Activated effector memory CD4-positive, alpha-beta T cell treated with Interleukin-2 at 50 U/mL for 16 hours (primary cell): ENCODE measurements at places on chromosomes 2 and 18.

GRCh38 chr2:69734854-69735544 is 6.9 kb upstream of the ANXA4 start:
- no peak for DNase-seq

DNA sequence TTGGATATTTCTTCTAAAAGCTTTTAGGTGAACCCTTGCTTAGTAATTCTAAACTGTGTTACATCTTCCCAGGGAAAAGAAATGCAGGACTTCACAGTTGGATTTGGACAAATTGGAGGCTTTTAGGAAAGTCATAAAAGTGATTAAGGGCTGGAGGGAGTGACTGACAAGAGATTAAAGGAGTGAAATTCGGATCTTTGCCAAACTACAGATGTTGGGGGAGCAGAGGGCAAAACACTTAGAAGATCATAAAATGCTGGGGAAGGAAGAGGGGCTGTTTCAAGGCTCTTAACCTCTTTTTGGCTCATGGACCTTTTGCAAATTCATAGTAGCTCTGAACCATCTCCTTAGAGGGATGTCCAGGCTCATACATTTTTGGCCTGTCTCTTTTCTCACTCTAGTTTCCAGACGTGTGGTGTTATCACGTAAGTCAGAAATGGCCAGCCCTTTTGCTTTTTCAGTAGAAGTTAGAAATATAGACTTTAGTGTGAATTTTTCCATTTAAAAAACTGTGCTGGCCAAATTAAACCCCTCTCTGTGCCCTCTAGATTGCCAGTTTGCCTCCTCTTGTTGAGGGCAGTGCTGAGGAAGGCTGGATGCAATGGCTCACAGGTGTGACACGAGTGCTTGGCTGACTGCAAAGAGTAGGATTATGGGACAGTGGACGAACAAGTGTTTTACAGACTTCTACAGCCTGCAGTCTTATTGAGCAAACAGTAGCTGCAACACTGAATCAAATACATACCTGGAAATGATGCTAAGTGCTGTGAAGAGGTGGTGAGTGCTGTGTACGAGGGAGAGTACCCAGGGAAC is 109.9 kb downstream of the LYPD6B start:
- no peak for DNase-seq

- no peak for DNase-seq
Observed at GRCh38 chr2:233208382-233209116, 42.9 kb upstream of the ATG16L1 start.

DNA sequence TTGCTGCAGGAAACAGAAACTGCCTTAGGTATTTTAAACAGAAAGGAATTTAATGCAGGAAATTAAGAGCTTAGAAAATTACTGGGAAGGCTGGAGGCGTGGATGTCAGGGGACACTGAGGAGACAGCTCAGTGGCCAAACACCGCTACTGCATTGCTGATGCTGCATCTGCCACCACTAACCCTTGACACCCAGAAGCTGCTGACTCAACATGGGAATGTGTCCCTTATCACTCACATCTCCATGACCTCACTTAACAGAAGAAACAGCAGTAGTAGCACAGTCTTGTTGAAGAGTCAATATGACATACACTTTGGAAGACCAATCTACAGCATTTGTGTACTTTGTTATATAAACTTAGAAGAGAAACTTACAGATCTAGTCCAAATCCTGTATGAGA is 906.1 kb downstream of the SLC4A3 start:
- no peak for DNase-seq

DNA sequence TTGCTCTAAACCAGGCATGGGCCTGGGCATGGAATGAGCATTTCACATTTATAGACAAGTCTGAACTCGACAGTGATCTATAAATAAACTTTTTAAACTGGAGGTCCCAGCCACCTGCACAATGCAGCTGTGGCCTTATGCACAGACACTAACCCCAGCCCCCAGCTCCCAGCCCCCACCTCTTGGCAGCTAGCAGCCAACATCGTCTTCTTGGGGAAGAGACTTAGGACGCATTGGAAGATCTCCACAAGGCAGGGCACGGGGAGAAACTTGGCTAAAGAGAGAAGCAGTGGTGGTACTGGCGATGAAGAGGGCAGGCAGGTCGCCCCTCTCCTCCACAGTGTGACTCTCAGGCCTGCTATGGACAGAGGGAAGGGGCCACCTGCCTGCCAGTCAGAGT is 213.2 kb downstream of the ANAPC1 start:
- no peak for DNase-seq

GRCh38 chr18:35455926-35456763 is 41.6 kb downstream of the INO80C start:
- no peak for DNase-seq

DNA sequence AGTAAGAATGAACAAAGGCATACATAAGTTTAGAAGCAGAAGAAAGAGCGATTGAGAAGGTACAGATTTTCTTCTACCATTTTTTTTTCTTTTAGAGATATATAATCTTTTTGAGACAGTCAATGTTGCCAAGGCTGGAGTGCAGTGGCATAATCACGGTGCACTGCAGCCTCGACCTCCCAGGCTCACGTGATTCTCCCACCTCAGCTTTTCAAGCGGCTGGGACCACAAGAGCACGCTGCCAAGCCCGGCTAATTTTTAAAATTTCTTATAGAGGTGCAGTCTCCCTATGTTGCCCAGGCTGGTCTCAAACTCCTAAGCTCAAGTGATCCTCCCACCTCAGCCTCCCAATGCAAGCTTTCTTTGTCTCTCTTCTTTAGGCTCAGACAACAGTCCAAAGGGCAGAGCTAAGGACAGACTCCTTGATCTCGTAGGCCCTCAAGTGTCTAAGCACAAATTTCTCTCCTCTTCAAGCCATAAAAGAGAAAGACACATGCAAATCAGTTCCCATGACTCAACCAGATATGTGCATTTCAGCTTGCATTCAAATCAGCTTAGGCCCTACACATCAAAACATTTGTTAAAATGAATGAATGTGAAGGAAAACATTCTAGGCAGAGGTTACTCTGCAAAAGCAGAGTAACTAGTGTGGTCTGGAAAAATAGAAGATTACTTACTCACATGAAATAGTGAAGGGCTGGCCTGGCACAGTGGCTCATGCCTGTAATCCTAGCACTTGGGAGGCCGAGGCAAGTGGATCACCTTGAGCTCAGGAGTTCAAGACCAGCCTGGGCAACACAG is 18.0 kb downstream of the ITSN2 start:
- no peak for DNase-seq

GRCh38 chr2:205700331-205701132 is 18.2 kb downstream of the NRP2 start:
- no peak for DNase-seq

DNA sequence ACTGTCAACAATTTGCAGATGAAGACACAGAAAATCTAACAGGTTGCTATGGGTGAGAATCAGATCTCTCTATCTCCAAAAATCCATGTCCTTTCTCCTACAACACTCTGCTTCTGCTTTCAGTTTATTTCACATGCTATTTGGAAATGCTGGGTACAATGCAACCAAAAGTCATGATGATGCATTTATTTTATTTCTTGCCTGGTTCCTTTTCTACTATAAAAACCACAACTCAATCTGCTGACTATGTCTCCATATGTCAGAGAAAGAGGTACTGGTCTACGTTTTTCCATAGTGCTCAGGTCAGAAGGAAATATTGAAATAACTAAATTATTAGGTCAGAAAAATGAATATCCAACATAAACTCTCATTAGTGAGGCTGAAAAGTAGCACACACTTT is 20.5 kb downstream of the RAD51AP2 start:
- no peak for DNase-seq

DNA sequence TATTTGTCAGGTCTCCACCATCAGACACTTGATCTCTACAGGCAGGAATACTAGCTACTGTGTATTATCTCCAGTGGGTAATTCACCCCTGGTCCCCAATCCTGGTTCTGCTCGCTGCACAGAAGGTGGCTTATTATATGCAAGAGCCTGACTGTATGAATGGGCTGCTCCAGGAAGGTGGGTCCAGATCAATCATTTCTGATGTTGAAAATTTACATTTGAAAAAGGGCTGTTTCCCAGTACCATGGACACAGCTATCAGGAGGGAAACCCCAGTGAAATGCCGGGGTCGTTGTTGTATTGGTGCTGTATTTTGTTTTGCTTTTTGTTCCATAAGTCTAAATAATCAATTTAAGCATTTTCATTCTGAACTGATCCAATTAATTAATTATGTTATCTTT is 367.6 kb downstream of the RND3 start:
- no peak for DNase-seq

- DNase-seq, result no peak
Observed at GRCh38 chr18:21262979-21263378, 20.9 kb downstream of the GREB1L start.

- no peak for DNase-seq
Observed at GRCh38 chr18:12492907-12493306, 85.2 kb downstream of the PRELID3A start.

- DNase-seq, result no peak
Observed at GRCh38 chr18:25284281-25284680, 67.7 kb downstream of the ZNF521 start.

- DNase-seq, result no peak
Observed at GRCh38 chr2:173488861-173489260, 134.2 kb downstream of the CDCA7 start.

DNA sequence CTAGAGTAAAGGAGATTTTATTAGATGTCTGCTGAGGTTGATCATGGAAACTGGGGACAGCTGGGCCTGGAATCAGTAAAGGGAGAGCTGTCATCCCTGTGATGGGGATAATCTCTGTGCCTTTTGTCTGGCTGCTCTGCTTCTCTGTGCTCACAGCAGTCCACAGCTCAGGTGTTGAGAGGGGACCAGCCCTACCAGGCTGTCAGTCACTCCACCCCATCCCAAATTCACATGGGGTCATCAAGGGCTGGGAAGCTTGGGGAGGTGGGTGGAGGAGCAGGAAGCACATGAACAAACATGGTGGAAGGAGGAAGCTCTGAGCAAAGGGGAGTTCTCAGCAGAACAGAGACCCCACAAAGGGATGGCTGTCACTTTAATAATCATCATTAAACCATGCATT is 13.7 kb upstream of the LRRFIP1 start:
- DNase-seq, result no peak

DNA sequence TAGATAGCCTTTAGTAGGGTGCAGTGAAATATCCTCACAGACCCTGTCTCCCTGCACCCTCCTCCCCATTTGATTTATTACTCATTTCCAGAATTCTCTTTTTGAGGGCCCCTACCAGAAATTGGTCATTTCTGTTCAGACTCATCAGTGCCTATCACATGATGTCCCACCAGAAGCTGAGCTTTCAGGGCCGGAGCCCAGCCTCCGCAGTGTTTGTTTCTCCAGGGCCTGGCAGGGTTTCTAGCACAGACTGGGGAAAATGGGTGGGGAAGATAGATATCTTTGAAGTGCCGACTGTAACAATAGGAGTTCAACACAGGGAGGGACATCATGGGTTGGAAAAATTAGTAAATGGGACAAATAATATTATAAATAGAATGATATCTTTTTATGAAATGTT is 208.0 kb downstream of the PTGR3 start:
- no peak for DNase-seq

GRCh38 chr2:140604096-140604495 is 1526.7 kb downstream of the LRP1B start:
- no peak for DNase-seq

DNA sequence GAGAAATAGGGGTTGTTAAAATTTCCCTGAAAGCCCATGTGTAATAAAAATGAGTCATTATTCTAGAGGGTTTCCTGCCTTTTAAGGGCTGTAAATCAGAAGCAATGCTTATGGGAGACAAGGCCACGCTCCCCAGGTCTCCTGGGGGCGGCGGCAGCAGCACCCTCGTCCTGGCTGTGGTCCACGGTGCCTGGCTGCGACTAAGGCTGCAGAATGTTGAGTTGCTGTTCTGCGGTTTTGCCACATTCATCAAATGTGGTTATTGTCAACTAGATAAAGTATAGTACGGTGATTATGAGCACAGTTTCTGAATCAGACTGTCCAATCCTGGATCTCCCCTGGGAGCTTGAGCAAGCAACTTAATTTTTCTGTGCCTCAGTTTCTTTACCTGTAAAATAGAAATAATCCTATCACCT is 11.9 kb upstream of the AGFG1 start:
- DNase-seq, result peak; percentile 50

DNA sequence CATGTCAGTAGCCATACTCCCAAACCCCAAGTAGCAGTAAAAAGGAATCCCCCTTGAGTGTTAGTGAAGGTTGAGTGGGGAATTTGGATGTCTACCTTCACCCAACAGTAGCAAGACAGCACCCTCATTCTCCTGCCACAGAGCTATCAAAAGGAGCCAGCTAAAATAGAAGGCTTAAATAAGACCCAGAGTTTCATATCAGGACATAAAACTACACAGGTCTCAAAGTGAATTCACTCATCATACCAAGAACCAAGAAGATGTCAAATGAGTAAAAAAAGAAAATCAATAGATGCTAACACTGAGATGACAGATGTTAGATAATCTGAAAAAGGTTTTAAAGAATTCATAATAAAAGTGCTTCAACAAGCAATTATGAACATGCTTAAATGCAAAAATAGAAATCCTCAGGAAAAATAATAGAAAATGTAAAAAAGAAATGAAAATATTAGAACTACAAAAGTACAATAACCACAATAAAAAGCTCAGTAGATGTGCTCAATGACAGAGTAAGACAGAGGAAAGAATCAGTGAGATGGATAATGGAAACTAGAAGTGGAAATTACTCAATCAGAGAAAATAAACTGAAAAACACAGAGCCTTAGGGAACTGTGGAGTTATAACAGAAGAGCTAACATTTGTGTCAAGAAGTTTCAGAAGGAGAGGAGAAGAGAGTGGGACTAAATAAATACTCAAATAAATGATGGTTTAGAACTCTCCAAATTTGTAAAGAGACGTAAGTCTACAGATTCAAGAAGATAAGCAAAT is 90.5 kb downstream of the EDAR start:
- DNase-seq, result no peak
